ENCODE measurements at places on chromosomes 12 and 14.

DNA sequence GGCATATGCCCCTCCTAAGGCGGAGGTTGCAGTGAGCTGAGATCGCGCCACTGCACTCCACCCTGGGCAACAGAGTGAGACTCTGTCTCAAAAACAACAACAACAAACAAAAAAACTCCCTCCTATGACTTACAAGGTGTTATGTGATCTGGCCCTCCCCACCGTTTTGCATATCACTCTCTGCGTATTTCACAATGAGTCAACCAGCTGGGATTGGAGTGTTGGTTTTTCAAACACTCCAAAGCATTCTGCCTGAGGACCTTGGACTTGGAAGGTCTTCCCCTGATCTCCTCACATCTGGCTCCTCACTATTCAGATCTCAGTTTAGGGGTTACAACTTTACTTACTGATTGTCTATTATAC, 14.0 kb downstream of the MANSC1 start:
- no peak for DNase-seq

DNA sequence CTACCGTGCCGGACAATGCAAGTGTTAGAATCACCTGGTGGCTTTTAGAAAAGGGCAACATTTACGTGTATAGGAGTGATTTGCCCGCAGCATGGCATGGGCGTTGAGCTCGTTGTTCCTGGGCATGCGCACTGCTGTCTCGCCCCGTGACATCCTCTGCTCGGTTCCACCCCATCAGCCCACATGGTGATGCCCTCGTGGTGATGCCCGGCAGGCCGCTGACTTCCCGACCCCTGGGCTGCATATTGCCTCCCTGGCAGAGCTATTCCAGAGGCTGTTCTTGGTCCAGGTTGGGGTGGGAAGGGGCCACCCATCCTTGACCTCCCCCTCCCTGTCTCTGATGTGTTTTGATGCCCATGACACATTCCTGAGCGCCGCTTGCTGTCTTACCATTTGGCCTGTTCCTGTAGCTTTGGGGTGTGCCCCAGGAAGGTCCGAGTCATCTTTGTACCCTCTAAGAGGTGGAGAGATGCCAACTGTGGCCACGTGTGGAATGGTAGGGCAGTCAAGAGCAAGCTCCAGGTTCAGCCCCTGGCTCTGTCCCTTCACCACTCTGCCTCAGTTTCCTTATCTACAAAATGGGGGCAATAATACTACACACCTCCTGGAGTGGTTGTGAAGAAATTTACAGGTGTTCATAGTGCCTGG, 4.8 kb downstream of the HIP1R start:
- no peak for DNase-seq

DNA sequence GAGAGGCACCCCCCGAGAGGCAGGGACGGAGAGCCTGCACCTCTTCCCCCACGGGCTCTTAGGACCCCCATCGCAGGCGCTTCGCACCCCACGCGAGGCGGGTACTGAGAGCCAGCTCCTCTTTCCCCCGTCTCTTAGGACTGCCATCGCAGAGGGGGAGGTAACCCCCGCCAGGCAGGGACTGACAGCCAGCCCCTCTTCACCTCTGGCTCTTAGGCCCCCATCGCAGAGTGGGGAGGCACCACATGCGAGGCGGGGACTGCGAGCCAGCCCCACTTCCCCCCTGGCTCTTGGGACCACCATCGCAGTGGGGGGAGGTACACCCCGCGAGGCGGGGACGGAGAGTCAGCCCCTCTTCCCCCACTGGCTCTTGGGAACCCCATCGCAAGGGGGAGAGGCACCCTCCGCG, 46.1 kb downstream of the DDX11 start:
- DNase-seq, result no peak

- DNase-seq, result no peak
Observed at GRCh38 chr12:34033628-34034296, 11.5 kb downstream of the ALG10 start.

DNA sequence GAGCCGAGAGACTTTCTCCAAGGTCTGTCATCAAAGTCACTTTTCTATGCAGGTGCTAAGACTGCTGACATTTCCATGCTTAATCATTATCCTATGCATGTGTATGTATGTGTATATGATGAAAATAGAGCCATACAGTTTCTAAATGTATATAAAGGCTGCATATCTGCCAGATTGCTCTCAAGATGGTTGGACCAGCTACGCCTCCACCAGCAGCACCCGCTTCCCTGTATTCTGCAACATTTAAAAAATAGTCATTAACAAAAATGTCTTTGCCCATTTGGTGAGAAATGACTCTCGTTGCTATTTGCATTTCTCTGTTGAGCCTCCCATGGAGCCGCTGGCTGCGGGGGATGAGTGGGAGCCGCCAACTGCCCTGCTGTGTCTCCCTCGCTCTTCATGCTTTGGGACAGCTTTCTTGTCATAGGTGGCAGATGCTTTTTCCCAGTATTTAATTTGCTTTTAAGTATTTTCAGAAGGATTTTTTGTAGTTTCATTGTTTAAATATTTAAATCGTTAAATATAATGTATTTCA, 54.7 kb downstream of the DYNC1H1 start:
- no peak for DNase-seq

- no peak for DNase-seq
Observed at GRCh38 chr12:42923583-42923982, 334.0 kb upstream of the PRICKLE1 start.

- no peak for DNase-seq
Observed at GRCh38 chr14:31568671-31569070, 7.5 kb downstream of the NUBPL start.

- DNase-seq, result no peak
Observed at GRCh38 chr14:50030036-50030435, 86.3 kb downstream of the VCPKMT start.

DNA sequence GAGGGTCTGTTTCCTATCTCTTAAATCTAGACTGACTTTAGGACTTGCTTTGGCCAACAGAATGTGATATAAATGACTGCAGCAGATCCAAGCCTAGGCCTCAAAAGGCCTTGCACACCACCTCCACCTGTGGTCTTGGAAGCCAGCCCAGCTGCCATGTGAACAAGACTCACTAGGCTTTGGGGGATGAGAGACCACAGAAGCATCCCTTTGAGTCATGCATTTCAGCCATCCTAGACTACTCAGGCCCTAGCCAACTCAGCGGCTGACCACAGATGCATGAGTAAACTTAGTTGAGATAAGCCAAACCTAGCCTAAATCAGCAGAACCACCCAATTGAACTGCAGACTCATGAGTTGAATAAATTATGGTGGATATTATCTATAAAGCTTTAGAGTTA, 87.7 kb downstream of the KCNH5 start:
- DNase-seq, result no peak

- no peak for DNase-seq
Observed at GRCh38 chr12:129635021-129635685, 268.7 kb downstream of the TMEM132D start.

GRCh38 chr14:101223561-101224162, 320.1 kb upstream of the RTL1 start:
- no peak for DNase-seq

DNA sequence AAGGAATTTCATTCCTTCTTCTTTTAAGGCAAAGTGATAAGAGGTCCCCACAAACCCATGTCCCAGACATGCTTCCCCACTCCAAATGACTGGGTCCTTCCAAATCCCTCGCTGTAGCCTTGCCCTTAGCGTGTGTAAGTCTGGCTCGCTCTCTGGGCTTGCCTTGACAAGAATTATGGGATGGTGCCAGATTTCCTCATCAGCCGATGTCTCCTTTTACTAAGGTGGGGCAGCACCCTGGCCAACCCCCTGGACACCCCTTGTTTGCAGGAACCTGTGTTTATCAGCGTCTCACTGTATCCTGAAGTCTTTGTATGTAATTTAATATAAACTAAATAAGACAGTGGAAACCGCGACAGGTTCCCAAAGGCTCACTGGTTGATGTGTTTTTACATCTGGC, 493.3 kb downstream of the EGLN3 start:
- no peak for DNase-seq

DNA sequence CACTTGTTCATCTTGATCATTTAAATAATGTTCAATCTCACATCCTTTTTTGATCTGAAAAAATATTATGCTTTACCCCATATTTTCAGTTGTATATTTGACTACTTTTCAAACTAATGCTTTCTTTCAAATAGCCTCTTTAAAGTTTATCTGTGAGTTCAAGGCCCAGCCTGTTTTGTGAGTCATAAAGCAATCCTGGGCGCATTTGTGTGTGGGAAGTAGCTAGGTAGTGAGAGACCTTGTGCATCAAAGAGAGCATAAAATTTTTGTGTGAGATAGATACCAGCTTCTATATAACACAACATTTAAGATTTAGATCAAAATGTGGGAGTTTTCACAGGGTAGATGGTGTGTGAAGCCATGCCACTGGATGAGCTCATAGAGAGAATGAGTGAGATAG, 405.6 kb downstream of the NAV3 start:
- DNase-seq, result no peak

- no peak for DNase-seq
Observed at GRCh38 chr12:1812650-1813302, 7.6 kb upstream of the LRTM2 start.

GRCh38 chr12:120397824-120398540, 29.0 kb upstream of the MSI1 start:
- no peak for DNase-seq

DNA sequence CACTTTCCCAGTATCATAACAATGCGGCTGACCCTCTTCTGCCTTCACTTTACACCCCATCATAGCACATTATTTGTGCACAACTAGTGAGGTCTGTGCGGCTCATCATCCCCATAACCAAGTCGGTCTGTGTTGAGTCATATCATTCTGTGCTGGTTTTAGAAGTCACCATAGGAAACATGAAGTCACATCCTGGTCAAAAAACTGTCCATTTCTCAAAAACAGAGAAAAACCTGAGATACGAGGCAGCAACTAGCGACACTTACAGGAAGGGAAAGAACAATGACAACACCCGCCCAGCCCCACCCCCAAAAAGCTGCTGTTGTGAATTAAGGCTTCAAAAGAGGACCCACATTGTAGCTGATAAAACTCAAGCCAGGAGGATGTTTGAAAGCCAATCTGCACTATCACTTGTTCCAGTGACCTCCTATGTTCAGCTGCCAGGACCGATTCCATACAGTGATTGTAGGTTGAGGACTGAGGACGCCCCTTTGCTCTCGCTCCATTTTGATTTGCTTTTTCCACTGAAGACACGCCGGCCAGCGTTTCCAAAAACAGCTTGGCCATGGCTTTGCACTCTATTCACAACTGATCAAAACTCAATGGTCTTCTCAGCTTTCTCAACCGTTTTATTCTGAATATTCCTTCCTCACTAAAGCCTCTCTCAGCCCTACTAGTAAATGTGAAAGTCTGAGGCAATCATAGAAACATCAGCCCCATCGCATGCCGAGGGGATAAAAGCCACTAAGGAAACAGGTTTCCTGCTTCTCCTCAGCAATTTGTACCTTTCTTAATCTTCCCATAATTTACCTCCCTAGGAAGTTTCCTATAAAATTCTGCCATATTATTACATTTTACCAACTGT, 87.5 kb downstream of the DUSP16 start:
- DNase-seq, result no peak

DNA sequence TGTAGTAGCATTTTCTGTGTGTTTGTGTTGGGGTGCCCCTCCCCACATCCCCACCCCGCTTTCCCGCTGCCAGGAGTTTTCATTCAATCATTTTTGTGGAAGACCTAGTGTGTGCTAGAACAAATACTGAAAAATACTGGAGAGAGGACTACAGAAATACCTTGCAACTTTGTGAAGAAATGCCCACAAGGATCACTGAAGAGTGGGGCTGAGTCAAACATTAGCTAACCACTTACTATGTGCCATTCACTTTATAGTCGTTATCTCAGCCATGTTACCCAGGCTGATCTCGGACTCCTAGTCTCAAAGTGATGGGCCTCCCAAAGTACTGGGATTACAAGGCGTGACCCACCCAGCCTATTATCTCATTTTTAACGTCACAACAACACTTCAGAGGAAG, 559 bp upstream of the LMBR1L start:
- no peak for DNase-seq

GRCh38 chr12:67928621-67929383, 60.4 kb upstream of the IFNG-AS1 start:
- DNase-seq, result no peak

DNA sequence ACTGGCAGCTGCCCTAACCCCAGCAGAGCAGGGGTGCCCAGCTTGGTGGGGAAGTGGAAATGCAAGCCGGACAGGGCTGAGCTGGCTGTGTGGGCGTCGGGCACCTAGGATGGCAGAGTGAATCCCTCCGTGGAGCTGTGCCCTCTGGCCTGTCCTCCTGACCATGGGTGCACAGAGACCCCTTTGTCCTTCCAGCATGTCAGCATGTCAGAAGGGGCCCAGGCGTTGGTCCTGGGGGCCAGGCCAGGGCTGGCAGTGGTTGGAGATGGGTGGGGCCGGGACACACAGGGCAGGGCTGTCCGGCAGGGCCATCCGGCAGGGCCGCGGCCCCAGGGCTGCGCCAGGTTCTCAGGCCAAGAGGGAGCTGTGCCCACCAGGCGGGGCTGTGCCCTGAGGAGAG, 8.8 kb upstream of the TEX22 start:
- DNase-seq, result no peak

DNA sequence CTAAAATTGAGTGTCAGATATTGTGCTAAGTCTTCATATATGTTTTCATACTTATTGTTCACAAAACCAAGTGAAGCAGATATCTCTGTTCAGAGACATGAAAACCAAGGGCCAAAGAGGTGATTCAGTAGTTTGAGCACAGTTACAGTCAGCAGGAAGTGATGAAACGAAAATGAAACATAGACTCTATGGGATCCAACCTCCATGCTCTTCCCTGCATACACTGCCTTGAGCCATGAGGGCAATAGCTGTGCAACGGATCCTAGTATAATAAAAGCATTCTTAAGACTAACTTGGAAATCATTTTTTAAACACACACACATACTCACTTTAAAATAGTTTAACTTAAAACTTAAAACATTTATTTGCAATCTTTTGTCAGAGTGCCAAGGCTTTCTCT, 27.9 kb downstream of the ESR2 start:
- DNase-seq, result no peak

DNA sequence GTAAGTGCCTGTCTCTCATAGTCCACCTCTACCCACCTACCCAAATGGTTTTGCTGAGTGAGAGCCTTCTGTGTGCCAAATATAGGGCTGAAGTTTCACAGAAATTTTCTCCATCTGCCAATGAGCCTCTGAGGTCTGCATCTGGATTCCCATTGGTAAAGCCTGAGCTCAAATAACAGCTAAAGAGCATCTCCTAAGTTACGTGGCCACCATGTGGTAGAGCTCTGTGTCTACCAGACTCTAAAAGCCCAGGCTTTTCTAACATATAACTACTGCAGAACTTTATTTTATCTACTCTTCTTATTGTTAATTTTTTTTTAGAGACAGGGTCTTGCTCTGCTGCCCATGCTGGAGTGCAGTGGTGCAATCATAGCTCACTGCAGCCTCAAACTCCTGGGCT, 16.0 kb downstream of the AMDHD1 start:
- no peak for DNase-seq

DNA sequence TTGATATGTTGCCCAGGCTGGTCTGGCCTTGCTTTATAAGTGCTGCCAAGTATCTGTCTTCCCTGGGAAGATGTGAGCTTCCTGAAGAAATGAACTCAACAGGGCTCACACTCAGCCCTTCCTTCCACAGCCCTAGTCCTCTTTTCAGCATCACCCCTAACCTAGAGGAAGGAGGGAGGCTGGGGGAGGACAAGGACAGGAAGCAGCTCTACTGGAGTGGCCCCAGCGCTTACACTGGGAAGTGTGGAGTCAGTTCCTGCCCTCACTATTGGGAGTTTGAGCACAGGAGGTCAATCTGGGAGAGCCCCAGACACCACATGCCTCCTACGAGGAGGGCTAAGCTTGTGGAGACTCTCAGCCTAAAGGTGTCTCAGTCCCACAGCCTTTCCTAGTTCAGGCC, 16.8 kb downstream of the GALNT6 start:
- DNase-seq, result no peak

- DNase-seq, result no peak
Observed at GRCh38 chr12:15276088-15276698, 46.1 kb upstream of the PTPRO start.

- DNase-seq, result no peak
Observed at GRCh38 chr12:1885599-1886245, 32.7 kb downstream of the CACNA2D4 start.
